ENCODE measurements at places on chromosomes 6 and 20.

DNA sequence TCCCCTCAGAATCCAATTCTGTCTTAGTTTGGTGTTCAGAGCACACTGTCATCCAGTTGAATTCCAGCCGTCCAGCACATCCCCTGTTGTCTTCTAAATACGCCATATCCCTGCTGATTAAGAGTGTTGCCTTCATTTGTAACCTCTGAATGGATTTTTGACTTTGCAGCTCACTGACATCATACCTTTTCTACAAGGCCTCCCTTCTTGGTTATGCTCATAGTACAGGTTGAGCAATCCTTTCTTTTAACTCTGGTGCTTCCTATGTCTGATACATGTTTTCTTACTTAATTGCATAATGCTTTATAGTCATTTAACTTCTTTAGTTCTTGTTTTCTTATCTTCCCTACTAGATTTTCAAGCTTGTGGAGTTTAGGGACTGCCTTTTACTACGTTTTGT lies 36.4 kb downstream of the XRN2 start:
- no peak for DNase-seq

GRCh38 chr6:109383438-109383940 lies 1.2 kb upstream of the CD164 start:
- no peak for DNase-seq

- no peak for DNase-seq
Measured at GRCh38 chr6:123928529-123928928, 124.9 kb downstream of the NKAIN2 start.

GRCh38 chr20:45857882-45858216 lies 435 bp downstream of the ZSWIM3 start:
- no peak for DNase-seq

All from memory B cell (primary cell).